Activated T-cell treated with anti-CD3 and anti-CD28 coated beads, Interleukin-2, amount 50 U/mL, for 1 hour (primary cell): ENCODE measurements at places on chromosomes 12 and 14.

- peak; percentile 67 for DNase-seq
These were observed at the start of gene VASH1 for GRCh38 chr14:76761136-76761959. Gene VASH1 (plus strand): TSS chr14:76761468. CDS start chr14:76762822, 1,354 bp downstream.

- no peak for DNase-seq
These were observed 61.3 kb upstream of the DDHD1 start for GRCh38 chr14:53214384-53214783.

- no peak for DNase-seq
These were observed 12.6 kb downstream of the RASSF9 start for GRCh38 chr12:85823436-85824180.

GRCh38 chr14:23398348-23398747 is 9.7 kb downstream of the MYH6 start:
- DNase-seq = no peak

DNA sequence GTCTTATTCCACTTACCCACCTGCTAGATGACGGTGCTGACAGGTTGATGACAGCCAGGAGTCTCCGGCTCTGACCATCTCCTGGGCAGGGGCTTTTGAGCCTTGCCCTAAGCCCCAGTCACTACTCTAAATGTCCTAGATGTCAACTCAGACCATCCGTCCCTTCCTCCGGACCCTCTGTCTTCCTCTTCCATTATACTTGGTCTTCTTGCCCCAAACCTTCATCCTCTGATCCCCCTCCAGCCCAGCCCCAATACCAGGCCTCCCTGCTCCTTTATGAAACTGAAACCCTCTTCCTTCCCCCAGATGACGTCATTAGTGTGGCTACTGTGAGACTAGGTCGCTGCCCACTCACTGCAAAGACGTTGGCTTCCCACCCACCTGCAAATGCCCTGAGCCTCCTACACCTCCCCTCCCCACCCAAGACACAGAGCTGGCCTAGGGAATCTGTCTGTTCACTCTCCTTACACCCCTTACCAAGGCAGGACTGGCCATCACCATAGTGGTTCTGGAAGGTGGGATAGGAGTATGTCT is 10.1 kb downstream of the KRT71 start:
- DNase-seq = no peak

DNA sequence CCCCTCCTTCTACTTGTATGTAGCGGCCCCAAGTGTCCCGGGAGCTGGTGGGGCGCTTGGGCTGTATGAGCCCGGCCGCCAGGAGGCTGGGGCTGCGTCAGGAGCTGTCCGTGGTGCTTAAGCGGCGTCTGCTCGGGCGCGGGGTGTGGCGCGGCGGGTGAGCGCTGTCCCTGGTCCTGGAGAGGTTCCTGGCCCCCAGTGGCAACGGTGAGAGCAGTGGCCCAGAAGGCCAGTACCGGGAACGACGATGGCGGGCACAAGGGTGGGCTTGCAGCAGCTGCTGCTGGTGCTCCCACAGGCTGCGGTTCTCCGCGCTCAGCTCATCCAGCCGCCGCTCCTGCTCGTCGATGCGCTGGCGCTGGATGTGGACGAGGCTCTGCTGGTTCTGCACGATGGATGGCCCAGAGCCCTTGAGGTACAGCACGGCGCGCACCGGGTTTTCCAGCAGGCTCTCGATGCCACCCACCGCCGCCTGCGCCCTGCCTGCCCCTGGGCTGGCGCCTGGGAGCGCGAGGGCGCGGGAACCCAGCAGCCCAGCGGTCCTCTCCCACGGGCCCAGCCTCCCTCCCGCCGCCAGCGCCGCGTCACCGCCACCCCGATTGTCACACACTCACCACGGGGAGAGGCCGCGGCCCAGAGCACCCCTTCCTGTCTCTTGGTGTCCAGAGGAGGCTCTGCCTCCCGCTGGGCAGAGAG is 41.9 kb upstream of the FKBP4 start:
- peak; percentile 82 for DNase-seq

- no peak for DNase-seq
These were observed 52.7 kb downstream of the CCDC85C start for GRCh38 chr14:99551034-99551922.

DNA sequence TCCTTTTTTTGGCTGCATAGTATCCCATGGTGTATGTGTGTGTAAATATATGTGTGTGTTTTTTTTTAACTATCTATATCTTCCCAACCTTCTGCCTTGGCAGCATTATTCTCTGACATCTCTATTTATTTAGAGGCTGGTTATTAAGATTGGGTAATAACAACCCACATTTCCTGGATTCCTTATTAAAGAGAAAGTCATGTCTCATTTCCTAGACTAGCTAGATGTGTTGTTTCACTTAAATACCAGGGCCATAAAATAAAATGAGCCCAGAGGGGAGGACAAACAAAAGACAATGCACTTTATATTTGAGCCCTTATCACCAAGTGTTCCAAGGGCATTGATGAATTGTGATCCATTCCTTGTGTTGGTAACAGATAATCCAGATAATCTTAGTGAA is 169.1 kb downstream of the SLC5A8 start:
- no peak for DNase-seq
